ENCODE measurements at places on chromosomes 2 and 18.

GRCh38 chr18:9516437-9517064 is 41.2 kb downstream of the RALBP1 start:
- peak; percentile 1 for DNase-seq

DNA sequence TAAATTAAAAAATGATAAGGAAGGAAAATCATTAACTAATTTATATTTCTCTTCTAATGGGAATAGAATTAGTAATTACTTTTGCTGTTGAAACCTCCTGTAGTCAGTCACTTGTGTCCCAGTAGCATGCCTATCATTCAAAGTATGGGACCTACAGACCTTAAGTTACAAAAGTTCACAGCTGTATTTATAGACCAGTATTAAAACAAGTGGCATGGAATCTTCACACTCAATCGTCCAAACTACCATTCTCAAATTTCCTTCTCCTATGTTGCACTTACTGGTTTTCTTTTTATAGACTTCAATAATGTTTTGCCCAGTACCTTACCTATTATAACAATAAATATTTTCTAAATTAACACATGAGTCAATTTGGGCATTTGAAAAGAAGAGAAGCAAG is 639.9 kb downstream of the ERBB4 start:
- no peak for DNase-seq

- DNase-seq, result no peak
Observed at GRCh38 chr2:171584001-171584400, 61.7 kb downstream of the CYBRD1 start.

DNA sequence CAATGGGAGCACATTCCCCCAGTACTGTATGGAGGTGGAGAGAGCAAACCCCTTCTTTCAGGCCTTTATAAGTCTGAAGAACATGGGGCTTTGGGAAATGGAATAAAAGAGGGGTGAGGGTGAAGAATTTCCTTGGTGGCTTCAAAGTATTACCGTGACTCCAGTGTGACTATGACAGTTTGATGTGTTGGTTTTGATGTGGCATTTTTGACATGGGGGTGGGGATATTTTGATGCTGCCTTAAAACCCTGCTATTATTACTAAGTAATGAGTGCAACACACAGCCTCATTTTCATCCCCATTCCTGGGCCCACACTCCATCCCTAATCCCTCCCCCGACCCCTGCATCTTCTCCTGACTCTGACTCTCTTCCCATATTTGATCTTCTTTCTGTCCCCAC is 23.6 kb downstream of the QPCT start:
- no peak for DNase-seq

- DNase-seq, result no peak
Observed at GRCh38 chr2:136077107-136077506, 40.8 kb downstream of the CXCR4 start.

DNA sequence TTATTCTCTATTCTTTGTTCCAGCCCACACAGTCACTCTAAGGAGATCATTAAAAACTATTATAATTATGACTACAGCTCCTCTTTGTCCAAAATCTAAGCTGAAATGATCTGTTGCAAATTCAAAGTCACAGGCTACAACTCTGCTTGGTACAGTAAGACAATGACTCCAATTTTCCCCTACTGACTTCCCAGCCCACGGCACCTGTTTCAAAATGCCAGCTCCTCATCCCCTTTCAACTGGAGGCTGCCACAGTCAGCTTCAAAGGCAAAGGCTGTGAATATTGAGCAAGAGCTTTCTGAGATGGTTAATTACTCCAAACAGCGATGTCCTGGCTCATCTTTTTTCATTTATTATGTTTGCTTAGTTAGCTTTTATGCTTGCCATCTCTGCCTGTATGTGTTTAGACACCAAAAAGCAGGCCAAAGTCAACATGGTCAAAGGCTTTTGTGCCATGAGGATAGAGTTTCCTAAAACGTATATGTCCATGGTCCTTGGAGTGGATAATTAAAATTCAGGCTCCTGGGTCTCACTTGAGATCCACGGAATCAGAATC is 141.1 kb downstream of the DOCK10 start:
- no peak for DNase-seq

DNA sequence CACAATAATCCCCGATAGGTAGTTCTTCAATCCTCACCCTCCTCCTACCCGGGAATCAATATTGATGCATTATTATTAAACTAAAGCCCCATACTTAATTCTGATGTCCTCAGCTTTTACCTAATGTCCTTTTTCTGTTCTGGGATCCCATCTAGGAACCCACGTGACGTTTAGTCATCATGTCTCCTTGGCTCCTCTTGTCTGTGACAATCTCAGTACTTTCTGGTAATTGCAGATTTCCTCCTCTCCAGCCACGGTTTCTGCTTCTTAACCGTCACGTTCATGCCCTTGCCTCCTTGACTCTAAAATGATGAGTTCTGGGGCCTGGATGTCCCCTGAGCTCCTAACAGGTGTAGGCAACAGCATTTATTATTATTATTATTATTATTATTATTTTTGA is 2.9 kb upstream of the DGKD start:
- DNase-seq, result peak; percentile 7

GRCh38 chr2:41877114-41877678 is 170.6 kb upstream of the PKDCC start:
- no peak for DNase-seq

DNA sequence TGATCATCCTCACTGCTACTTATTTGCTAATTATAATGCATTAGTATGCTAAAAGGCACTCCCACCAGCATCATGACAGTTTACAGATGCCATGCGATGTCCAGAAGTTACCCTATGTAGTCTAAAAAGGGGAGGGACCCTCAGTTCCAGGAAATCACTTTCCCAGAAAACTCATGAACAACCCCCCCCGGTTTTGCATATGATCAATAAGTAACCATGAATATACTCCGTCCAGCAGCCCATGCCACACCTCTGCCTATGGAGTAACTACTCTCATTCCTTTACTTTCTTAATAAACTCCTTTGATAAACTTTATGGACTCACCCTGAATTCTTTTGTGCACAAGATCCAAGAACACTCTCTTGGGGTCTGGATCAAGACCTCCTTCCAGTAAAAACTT is 86.8 kb downstream of the MALT1 start:
- DNase-seq, result no peak

DNA sequence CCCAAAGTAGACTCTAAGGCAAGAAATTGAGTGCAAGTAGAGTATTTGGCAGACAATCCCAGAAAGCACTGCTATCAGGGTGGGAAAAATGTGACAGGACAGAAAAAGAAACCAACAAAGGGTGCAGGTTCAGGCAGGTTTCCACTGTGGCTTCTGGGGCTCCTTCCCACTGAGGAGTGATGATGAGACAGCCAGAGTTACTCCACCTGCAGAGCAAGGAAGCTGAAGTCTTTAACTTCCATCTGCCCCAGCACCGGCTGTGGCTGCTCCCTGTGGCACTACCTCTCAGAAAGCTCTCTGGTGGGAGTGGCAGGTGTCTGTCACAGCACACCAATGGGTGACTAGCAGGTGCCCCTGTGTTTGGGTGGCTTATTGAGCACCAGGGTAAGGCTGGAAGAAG is 37.6 kb upstream of the ACKR3 start:
- no peak for DNase-seq

DNA sequence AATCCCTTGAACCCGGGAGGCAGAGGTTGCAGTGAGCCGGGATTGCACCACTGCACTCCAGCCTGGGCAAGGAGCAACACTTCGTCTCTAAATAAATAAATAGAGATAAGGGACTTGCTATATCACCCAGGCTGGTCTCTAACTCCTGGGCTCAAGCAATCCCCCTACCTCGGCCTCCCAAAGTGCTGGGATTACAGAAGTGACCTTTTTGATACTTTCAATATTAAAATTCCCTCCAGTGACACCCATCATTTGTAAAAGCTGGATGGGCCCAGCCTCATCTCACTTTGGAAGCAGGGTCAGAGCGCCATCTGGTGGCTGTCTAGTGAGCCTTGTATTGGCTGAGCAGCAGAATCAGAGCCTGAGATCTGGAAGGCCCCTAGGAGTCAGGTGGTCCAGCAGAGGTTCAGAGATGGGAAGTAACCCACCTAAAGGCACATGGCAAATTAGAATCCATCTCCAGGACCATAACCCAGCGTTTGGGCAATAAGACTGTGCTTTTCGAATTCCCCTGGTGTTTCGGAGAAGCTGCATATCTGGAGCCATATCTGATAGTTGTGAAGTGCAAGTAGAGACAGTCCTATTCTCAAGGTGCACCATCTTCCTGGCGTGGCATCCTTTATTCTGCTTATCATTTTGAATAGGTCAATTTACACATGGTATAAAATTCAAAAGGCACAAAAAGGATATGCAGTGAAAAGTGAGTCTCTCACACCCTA is 18.3 kb upstream of the SLC35F6 start:
- DNase-seq, result peak; percentile 49

DNA sequence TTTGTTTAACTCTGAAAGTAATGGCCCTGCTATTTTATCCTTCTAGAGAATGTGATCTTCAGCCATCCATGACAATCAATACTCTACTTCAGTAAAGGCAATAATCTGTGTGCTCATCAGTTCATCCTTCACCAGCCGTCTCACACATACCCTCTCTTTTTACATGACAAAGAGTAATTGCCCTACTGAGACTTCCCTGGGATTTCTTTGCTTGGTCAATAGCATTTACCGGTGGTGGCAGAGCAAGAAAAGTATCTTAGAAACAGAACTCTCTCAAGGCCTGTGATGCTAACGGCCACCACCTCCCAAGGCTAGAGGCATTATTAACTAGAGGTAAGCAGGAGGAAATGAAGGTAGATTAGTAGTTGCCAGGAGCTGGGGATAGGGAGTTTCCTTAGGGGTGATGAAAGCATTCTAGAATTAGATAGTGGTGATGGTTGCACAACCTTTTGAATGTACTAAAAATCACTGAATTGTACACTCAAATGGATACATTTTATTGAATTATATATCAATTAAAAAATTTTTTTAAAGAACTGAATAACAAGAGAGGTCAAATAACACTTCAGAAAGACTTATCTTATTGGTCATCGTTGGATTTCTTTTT is 57.9 kb upstream of the EPC2 start:
- DNase-seq, result no peak

DNA sequence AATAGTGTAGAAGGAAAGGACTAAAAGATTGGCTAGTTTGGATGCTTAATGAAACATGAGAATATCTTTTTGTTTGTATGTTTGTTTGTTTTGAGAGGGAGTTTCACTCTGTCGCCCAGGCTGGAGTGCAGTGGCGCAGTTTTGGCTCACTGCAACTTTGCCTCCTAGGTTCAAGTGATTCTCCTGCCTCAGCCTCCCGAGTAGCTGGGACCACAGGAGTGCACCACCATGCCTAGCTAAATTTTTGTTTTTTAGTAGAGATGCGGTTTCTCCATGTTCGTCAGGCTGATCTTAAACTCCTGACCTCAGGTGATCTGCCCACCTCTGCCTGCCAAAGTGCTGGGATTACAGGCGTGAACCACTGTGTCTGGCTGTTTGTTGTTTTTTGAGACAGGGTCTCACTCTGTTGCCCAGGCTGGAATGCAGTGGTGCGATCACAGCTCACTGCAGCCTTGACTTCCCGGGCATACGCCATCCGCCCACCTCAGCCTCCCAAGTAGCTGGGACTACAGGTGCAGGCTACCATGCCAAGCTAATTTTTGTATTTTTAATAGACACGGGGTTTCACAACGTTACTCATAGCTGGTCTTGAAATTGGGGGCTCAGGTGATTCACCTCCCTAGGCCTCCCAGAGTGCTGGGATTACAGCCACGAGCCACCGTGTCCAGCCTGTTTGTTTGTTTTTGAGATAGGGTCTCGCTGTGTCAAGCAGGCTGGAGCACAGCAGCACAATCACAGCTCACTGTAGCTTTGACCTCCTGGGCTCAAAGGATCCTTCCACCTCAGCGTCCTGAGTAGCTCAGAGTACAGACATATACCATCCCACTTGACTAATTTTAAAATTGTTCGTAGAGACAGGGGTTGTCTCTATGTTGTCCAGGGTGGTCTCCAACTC is 209.2 kb downstream of the MYCN start:
- DNase-seq, result no peak

DNA sequence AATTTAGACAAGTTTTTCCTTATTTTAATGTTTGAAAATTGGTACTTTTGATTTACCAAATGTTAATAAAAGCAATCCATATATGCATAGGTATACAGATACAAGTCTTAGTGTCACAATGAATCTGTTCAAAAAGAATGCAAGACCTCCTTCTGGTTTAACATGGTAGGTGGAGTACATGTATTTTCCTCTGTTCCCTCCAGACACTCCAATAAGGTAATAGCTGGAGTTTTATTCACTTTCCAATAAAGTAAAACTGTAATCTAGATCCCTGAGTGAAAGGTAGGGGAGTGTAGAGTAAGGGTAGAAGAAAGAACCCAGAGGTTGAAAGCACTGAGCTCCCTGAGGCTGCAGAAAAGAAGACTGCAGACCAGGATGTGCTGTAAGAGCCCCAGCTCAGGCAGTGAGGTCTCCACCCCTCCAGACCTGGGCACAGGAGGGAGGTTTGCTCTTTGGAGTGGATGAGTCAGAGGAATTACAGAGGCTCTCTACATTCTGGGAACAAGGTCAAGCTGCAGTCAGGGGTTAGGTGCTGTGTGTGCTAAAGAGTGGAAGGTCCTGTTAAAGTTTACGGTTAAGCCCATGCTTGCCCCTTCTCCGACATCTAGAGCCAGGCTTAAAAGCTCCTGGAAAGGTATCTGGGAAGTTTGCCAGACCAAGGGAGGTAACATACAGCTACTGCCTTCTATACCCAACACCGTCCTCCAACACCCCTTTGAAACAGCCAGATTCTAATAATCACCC is 27.6 kb upstream of the STAT1 start:
- no peak for DNase-seq

GRCh38 chr2:85377083-85377482 is 22.5 kb downstream of the ELMOD3 start:
- no peak for DNase-seq

- DNase-seq, result no peak
Observed at GRCh38 chr2:216194013-216194412, 84.9 kb downstream of the XRCC5 start.

DNA sequence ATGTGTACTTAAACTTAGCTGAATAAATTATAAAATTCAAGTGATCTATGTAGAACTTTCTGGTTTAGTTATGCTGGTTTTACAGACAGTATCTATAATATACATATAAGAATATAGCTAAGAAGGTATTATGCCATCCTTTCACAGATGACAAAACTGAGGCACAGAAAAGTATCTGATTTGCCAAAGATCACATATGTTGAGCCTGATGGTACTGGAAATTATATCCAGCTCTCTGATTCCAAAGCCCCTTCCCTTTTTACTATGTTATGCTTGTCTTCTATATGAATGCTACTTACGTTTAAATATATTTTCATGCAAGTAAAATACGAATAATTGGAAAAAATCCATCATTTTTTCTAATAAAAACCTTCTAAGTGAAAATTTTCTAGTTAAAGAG is 1631.3 kb downstream of the DPP10 start:
- no peak for DNase-seq

GRCh38 chr2:96684883-96685576 is 42.5 kb downstream of the FER1L5 start:
- no peak for DNase-seq

- no peak for DNase-seq
Observed at GRCh38 chr18:57436191-57436964, 1.2 kb downstream of the ONECUT2 start.

DNA sequence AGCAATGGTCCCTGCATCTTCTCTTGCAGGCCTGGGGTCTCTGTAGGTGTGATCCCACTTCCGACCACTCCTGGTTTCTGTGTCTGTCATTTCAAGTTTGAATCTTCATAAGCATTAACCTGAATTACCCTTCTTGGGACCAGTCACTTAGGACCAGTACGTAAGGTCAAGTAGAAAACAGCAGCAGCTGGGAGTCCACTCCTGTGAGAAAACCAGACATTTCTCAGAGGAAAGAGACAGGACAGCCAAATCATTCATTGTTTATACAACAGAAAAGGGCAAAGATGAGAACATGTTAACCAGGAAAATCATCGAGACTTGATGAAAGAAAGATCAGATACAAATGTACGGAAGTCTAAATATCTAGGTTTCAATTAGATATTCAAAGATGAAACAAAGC is 163.0 kb downstream of the MREG start:
- DNase-seq, result no peak

All from GDM1 (cell line).